NCI-H187 treated with DMSO at 0.1 percent for 48 hours (cell line): ENCODE measurements at places on chromosomes 5 and 9.

DNA sequence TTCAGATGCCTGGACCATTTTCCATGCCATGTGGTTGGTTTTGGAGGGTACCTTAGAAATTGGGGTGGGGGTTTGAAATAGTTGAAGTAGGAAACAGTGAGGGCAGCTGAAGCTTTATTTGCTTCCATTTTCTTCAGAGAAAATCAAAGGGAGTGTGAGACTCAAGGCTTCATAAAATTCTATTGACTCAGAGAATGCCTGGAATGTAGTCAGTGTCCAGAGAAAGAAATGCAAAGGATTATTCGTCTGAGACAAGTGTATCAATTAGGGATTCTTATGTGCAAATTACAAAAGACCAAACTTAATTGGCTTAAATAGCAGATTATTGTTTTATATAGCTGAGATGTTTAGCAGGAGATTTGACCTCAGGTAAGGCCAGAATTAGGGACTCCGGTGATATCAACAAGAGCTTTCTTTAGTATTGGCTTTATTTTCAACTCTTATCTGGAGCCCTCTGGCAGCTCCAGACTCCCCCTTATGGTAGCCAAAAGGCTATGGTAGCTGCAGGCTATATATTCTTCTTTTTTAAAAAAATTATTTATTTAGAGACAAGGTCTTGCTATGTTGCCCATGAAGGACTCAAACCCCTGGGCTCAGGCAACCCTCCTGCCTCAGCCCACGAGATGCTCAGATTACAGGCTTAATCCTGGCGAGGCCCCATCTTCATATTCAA, 38.9 kb downstream of the PTTG1 start:
- no peak for DNase-seq

GRCh38 chr5:156896546-156896945, 46.5 kb downstream of the PPP1R2B start:
- DNase-seq = no peak

- no peak for DNase-seq
Measured at GRCh38 chr9:15965246-15965745, 412.5 kb downstream of the CCDC171 start.

DNA sequence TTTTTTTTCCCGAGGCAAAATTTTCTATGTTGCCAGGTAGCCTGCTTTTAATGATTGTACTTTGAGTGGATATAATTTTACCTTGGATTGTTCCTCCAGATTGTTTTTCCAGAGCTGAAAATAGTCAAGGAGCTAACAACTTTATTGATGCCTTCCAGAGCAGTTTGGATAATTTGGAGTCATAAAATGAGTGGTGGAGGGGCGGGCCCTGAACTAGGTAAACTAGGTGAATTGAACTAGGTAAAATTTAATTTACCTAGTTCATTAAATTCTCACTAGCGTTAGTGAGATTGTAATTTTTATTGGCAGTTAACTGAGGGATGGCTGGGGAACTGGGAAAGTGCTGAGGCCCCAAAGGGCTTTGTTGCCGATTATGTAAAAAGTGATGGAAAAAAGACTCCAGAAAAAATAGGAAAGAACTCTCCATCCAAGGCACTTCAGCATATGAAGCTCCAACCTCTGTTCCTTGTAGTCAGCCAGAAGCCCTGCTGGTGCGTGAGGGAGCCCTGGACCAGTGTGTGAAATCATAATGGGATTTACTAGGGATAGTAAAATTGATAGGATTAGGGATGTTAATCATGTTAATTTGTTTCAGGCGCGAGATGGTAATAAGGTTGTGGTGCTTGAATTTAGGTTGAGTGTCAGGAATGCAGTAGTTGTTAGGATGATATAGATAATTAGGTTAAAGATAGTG, 1.7 kb downstream of the DNAJC25 start:
- no peak for DNase-seq

DNA sequence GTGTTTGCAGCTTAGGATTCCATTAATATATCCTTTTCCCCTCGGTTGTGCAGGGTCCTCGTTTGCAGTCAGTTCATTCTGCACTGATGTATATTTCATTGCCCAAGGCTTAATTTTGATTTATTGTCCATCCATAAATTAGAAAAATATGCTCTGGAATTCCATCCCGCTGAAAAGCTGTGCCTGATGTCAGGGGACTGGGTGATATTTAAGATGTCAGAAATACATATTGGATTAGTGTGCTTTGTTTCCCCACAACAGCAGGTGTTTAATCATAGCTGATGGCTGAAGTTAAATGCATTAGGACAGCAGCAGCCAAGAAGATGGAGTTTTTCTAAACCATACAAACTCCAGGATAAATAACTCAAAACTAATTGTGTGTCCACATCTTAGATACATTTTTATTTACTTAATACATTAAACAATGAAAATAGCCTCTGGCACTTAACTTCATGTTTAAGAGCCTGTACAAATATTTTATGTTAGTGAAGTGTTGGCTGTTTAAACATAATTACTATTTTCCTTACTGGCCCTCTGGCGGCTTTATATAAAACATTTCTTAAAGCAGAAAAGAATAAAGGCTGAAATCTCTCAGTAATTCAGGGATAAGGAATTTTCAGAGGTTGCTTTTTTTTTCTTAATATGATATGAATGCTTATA, 170.4 kb upstream of the TBCA start:
- no peak for DNase-seq

DNA sequence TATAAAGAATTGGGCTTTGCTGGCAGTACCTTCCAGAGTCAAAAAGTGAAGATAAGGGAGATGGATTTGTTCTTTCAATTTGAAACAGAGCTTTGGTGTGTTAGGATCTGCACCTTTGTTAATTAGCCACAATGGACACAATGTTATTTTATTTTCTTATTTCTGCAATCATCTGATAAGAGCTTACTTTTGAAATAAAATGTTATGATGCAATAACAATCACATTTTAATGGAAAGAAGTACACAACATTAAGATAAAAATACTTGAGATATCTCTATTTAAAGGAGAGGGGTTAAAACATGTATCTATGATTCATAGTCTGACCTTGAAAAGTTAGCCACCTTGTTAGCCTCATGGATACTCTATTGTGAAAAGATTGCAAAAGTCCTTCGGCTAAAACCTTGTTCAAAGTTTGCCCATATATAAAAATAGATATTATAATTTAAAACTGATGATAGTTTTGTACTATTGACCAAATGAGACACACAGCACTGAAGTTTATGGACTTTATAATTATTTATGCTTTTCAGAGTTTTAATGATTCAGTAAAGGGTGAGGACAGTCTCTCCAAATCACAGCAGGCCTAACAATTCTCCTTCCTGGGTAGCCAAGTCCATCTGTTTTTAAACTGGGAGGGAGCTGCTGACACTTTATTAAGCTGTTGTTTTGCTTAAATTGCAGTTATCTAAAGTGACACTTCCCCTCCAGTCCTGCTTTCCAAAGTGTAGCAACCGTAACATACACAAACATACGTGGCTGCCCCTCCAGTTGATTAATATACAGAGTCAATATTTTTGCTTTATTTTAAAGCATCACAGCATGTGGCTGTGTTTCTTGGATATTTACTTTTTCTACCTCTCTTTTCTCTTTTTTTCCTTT, 47.6 kb upstream of the DAP start:
- no peak for DNase-seq

GRCh38 chr5:86679529-86679928, 61.8 kb downstream of the COX7C start:
- DNase-seq = no peak

GRCh38 chr5:132820162-132820754, 7.2 kb downstream of the SOWAHA start:
- DNase-seq = peak; percentile 30

- DNase-seq = no peak
Measured at GRCh38 chr5:99034336-99034735, 105.5 kb upstream of the CHD1 start.

- DNase-seq = no peak
Measured at GRCh38 chr5:55151923-55152842, 7.8 kb upstream of the GPX8 start.

DNA sequence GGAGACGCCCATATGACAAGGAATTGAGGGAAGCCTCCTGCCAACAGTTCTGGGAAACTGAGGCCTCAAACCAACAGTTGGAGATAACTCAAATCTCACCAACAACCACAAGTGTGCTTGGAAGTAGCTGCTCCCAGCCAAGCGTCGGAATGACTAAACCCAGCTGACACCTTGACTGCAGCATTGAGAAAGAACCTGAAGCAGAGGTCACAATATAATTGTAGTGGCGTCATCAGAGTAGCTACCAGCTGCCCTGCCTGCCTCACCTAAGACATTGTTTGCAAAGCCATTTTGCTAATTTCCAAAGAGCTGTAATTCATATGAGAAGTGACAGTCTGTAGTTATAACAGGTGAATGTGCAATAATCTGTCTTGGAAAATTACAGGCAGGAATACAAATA, 40.8 kb upstream of the ANKRD31 start:
- no peak for DNase-seq

GRCh38 chr9:81119591-81119990, 569.8 kb downstream of the TLE1 start:
- no peak for DNase-seq

- DNase-seq = no peak
Measured at GRCh38 chr9:28206280-28206679, 633.0 kb upstream of the C9orf72 start.

DNA sequence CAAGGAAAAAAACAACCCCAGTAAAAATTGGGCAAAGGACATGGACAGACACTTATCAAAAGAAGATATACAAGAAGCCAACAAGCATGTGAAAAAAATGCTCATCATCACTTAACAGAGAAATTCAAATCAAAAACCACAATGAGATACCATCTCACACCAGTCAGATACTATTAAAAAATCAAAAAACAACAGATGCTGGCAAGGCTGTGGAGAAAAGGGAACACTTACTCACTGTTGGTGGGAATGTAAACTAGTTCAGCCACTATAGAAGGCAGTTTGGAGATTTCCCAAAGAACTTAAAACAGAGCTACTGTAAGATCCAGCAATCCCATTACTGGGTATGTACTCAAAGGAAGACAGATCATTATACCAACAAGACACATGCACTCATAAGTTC, 157.4 kb downstream of the EDIL3 start:
- DNase-seq = no peak

DNA sequence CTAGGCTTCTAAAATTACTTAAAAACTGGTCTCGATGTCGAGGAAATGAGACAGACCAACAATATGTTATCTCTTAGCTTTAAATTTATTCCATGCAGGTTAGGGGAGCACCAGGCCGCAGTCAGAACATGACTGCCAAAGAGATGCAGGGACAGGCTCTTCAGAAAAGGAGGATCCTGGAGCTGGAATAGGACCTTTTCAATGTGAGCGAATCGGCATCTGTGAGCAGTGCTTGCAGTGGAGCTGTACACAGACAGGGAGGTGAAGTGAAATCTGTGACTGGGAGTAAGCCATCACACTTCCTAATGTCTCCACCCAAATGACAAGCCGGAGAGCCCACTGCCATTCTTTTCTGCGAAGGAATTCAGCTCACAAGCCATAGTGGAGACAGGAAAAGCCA, 78.2 kb downstream of the EFNA5 start:
- no peak for DNase-seq

DNA sequence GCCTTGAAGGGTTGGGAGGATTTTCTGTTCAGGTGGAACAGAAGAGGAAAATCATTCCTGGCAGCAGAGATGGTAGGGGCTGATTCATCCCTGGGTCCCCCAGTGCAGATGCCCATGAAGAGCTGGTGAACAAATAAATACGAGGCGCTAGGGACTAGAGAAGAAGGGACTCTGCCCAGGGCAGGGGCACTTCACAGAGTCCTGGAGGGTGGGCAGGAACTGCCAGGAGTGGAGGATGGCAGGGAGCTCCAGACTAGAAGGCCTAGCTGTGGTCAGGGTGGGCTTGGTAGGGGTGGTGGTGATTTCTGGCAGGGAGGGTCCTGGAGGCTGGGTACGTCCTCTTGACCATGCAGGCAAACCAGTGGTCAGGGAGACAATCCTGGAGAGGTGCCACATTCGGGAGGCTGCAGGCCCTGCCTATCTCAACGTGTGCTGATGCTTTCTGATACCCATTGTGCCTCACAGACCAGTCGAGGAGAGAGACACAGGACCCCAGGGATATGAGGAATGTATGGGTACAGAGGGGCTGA, 69.9 kb downstream of the CRB2 start:
- DNase-seq = no peak

- no peak for DNase-seq
Measured at GRCh38 chr5:83776437-83777031, 55.9 kb upstream of the HAPLN1 start.

- DNase-seq = no peak
Measured at GRCh38 chr5:54062958-54063357, 247.4 kb downstream of the ARL15 start.

DNA sequence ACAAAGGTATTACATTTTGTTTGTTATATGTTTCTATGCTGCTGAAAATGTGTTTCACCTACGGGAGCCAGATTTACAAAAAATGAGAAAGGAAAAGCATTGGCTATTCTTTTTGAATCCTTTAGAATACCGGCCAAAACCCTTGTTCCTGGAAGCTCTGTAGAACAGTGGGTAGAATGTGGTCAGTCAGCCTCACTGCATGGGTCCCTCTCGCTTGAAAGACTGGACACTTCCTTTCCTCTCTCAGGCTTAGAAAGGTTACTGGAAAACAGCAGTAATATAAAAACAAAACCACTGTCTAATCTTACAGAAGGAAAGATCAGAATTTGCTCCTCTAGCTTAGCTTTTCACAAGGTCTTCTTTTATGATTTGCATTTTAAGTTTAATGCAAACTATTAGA, 45.1 kb downstream of the OSTF1 start:
- DNase-seq = no peak

GRCh38 chr5:129384736-129385135, 75.4 kb upstream of the ADAMTS19 start:
- no peak for DNase-seq

- no peak for DNase-seq
Measured at GRCh38 chr9:5112109-5112592, 73.3 kb downstream of the INSL6 start.

DNA sequence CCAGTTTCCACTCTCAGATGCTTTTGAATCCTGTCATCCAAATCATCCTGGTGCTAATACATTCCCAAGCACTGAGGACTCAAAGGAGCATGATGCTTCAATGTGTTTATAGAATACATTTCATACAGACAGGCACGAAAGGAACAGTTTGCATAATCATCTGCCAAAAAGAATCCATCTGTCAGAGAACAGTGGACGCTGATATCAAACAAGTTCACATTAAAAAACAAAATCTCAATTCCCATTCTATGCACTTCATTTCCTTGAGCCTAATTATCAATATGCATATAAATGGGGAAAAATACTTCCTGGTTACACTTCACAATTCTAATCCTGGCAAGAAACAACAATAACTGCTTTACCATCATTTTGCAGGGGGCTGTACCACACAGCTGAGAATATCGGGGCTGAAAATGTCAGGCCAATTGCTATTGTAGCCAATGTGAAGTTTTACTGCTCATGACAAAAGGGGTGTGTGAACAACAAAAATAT, 125.5 kb upstream of the FAM174A start:
- no peak for DNase-seq

DNA sequence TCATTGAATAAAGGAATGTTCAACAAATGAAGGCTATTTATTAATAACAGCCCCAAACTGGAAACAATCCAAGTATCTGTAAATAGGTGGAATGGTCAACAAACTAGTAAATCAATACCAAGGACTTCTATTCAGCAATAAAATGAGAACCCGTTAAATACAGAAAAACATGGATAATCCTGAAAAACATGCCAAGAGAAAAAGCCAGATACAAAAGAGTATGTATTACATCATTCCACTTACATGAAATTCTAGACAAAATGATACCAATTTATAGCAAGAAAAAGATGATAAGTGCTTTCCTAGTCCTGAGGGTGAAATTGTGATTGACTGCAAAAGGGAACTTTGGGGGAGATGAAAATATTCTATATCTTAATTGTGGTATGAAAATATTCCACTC, 3.1 kb downstream of the PJA2 start:
- no peak for DNase-seq
